ENCODE measurements at places on chromosomes 7 and 10.

GRCh38 chr10:97781618-97782331 lies 10.0 kb upstream of the SFRP5 start:
- no peak for DNase-seq

- no peak for DNase-seq
Measured at GRCh38 chr7:93902777-93903423, 3.5 kb upstream of the GNGT1 start.

GRCh38 chr7:150949564-150949963 lies 28.6 kb downstream of the KCNH2 start:
- no peak for DNase-seq

DNA sequence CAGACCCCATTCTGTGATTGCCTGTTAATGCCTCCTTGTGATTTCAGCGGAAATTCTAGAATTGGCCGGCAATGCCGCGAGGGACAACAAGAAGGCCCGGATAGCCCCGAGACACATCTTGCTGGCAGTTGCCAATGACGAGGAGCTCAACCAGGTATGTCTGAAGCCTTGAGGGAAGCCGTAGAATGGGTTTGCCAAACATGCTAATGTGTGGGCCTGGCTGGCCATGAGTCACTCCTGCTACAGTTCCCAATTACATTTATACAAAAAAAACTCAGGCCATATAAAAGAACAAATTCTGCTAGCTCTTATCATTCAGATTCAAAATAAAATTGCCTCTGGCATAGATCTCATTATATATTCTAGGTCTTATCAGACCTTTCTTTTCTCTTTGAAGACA lies 37.4 kb downstream of the MACROH2A2 start:
- no peak for DNase-seq
